ENCODE measurements at places on chromosomes 5 and 9. TPM values are rescaled to one million over a fixed set of nuclear protein-coding genes. Genes with fewer than 3 reads are reported as not detected.
A peak's percentile ranks its signal among the peaks of the same experiment; 100 is the strongest.

DNA sequence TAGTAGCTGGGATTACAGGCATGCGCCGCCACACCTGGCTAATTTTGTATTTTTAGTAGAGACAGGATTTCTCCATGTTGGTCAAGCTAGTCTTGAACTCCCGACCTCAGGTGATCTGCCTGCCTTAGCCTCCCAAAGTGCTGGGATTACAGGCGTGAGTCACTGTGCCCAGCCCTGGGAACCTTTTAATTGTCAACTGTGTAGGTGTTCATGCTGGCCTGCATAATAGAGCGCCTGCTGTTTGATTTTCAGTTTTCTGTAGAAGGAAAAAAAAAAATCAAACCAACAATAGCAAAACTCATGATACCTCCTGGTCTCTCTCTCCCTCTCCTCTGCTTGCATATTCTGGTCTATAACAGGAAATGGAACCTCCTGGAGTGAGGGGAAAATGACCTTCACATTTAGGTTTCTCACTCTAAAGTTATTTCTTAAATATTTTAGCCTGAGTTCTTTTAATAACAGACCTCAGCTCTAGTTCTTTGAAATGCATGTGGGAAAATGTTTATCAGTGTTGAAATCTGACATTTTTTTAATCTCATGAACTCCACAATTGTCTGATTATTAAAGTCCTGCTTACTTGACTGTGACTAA lies 51.7 kb downstream of the EXOSC2 start:
- no peak for DNase-seq

The PDGFRB gene
- 0.14 TPM for total RNA-seq

GRCh38 chr5:79259810-79260209 lies 23.9 kb downstream of the JMY start:
- DNase-seq = no peak

DNA sequence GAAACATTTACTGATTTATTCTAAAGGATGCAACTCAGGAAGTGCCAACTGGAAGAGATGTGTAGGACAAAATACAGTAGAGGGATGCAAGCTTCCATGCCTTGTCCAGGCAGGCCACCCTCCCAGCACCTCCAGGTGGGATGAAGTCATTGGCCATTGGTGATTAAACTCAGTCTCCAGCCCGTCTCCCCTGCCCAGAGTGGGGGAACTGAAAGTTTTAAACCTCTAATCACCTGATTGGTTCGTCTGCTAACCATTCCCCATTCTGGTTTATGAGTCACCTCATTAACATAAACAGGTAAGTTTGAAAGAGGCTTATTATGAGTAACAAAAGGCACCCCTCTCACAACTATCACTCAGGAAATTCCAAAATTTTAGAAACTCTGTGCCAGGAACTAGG lies 8.1 kb downstream of the TNFAIP8 start:
- no peak for DNase-seq

- DNase-seq = no peak
Measured at GRCh38 chr5:117333011-117333410, 758.4 kb upstream of the SEMA6A start.

The FLT4 gene
- total RNA-seq = 1.5 TPM

- DNase-seq = peak; percentile 74
Measured at GRCh38 chr9:107750741-107751566, 261.4 kb upstream of the KLF4 start.

- no peak for DNase-seq
Measured at GRCh38 chr5:132556153-132556762, 519 bp upstream of the RAD50 start.

DNA sequence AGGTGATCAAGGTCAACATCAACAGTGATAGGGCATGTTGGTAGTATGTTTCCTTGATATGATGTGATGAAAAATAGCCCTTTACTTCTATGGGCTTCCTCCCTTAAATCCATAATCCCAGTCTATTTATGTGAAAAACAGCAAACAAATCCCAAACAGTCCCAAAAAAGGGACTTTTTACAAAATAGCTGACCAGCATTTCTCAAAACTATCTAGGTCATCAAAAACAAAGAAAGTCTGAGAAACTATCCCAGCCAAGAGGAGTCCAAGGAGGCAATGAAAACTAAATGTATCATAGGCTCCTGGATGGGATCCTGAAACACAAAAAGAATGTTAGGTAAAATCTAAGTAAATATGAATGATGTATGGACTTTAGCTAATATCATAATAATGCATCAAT lies 71.2 kb downstream of the MARCHF3 start:
- no peak for DNase-seq

The PHPT1 gene
- 150 TPM for total RNA-seq

DNA sequence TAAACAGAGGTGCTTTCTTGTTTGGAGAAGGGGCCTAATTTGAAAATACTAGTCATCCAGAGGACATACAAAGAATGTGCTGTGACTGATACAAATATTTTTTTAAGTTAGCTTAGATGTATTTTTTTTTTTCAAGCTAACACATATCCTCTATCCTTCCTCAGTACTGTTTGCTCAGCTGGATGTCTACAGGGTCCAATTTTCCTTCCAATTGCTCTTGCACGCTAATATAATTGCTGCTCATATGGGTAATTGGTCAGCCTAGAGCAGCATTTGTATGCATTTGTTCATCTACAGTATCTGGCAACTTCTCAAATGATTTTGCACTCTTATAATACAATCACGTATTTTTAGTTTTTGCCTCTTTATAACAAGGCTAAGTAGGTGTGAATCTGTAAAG lies 84.7 kb downstream of the ZDHHC21 start:
- DNase-seq = no peak

- DNase-seq = no peak
Measured at GRCh38 chr5:131381021-131381420, 117.2 kb downstream of the CDC42SE2 start.

- no peak for DNase-seq
Measured at GRCh38 chr5:5483880-5484598, 61.6 kb downstream of the ICE1 start.

The CMBL gene
- 6.1 TPM for total RNA-seq

The NUTM2G gene
- total RNA-seq = not detected

GRCh38 chr5:172501708-172502320 lies 47.5 kb upstream of the SH3PXD2B start:
- no peak for DNase-seq

DNA sequence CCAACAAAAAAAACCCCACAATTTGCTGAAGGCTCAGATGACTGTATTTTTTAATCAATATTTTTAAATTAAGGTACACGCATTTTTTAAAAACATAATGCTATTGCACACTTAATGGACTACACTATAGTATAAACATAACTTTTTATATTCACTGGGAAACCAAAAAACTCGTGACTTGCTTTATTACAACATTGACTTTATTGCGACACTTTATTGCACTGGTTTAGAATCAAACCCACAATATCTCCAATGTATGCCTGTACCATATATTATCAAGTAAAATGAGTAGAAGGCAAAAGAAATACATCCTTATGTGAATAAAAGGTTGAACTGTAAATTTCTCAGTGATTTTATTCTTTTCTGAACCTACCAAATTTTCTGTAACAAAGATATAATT lies 53.7 kb downstream of the RICTOR start:
- no peak for DNase-seq

The NSMF gene
- total RNA-seq = 20.6 TPM

The PDE6A gene
- not detected for total RNA-seq

- DNase-seq = no peak
Measured at GRCh38 chr5:21085791-21086190, 1097.8 kb upstream of the CDH18 start.

The TERT gene
- 0.07 TPM for total RNA-seq

The PTPRD gene
- total RNA-seq = 0.60 TPM

- DNase-seq = no peak
Measured at GRCh38 chr9:107992271-107992670, 502.7 kb upstream of the KLF4 start.

The ENG gene
- 46.5 TPM for total RNA-seq

DNA sequence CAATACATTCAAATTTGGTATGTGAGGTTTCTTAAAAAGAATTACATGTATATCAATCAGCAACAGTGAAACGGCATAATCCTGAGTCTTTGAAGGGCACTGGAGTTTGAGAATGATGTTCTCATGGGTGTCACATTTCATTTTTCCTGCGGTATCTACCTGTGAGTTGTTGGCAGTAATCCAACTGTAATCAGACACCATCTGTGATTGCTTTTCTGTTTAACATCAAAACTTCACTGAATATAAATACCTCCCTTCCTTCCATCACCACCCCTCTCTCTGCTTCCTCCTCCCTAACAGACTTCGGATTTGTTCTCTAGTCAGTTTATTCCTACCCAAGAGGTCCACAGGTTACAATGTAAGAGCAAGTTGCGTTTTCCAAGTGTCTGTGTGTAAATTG lies 275.2 kb upstream of the PCSK5 start:
- DNase-seq = no peak

The FOXD4L3 gene
- not detected for total RNA-seq

The DENND1A gene
- 11.7 TPM for total RNA-seq

The SOX30 gene
- not detected for total RNA-seq

The SGCD gene
- total RNA-seq = not detected

- DNase-seq = no peak
Measured at GRCh38 chr9:82599336-82599949, 463.5 kb downstream of the RASEF start.

The PLCXD3 gene
- total RNA-seq = 3.3 TPM

The SPATA31E1 gene
- total RNA-seq = not detected

DNA sequence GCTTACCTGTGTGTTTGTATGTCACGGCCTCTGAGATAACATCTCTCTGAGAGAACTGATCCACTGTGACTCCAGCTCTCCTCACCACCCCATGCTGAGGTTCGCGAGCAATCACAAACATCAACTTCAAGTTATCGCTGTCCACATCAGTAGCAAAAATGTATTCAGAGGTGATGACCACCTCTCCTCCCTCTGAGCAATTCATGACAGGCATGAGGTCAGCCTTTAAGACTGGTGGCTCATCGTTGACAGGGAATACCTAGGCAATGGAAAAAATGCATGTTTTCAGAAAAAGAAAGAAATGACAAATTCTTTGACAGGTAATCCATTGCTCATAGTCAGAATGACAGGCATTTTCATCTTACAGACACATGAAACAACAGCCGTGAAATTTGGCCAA lies 90.3 kb upstream of the CER1 start:
- DNase-seq = no peak

DNA sequence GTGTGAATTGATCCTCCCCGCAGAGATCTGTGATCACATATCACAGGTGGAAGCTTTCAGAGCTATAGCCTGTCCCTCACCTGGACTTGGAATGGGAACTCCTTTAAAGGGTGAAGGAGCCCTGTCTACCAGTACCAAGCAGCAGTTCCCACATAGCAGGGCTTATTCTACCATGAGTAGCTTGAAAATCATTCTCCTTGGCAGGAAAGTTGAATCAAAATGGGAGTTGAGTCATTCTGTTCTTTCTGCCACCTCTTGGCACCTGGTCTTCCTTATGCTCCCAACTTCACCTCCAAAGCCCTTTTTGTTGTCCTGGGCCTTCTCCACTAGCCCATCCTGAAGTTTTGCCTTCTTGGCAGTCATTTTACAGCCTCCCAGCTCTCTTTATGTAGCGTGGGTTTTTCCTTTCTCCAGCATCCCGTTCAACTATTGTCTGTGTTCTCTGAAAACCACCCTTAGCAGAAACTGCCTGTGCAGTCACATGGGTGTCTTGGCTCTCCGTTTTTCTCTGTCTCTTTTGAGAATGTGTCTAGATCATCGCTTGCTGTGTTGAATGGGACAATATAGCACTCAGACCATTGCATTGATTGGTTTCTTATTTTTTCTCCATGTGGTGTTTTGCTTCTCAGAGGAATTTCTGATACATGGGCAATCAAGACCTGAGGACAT lies 222.2 kb downstream of the AOPEP start:
- no peak for DNase-seq

DNA sequence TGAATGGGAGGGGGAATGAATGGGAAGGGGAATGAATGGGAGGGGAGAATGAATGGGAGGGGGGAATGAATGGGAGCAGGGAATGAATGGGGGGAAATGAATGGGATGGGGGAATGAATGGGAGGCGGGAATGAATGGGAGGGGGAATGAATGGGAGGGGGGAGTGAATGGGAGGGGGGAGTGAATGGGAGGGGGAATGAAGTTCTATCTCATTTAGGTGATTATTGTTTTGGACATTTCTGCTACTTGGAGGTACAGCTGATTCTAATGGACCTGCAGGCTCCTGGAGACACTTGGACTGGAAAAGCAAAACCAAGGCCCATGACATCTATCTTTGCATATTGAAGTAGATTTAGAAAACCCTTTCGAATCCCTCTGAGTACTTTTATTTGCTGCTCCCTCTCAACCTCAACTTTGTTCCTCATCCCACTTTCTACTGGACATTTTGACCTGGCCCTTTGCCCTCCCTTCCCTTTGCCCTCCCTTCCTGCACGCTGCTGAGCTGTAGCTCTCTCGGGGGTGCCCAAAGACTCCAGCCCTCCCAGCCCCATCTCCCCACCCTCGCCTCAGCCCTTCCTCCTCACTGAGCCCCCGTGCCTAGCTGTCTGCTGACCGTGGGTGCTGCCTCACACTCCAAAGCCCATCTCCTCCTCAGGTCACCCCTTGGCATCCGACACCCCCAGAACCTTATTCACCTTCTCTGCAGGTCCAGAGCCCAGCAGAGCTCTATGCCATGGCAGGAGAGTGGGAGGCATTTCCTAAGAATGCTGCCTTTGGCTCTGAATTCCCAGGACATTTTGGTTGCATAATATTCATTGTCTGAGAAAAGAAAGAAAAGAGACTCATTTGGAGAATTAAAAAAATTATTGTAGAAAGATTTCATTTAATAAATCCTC lies 19.9 kb upstream of the LPCAT1 start:
- no peak for DNase-seq

DNA sequence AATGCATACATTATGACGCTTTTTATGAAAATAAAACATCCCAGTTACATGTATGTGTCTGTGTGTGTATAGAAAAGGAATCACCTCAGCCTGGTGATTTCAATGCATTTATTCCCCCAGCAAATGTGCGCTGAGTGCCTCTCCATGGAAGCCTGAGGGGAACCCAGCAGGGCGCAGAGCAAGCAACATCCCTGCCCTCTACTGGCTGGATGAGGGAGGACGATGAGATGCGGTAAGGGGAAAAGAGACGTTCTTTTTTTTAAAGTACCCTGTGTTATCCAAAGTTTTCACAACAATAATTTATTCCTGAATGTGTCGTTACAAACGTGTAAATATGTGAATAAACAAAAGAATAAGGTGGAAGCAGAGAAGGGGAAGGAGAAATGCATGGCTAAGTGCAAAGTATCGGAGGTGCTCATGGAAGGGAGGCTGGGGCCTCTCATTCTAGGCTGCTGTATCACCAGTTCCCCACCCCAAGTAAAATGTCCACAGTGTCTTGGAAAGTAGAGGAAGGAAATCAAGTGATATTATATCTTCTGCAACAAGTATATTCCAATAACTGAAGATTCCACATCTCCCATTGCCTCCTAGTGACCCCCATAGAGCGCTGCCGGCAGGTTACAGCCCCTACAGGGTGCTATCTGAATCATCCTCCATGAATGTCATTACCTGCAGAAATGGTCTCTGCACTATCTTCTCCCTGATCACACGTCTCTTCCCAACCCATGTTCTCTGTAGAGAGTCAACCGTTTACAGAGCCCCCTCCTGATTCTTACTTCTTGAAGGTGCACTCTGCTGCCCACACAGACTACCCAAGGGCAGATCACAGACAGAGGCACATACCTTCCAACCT lies 13.0 kb upstream of the ABLIM3 start:
- no peak for DNase-seq

GRCh38 chr5:645421-645820 lies 33.3 kb downstream of the CEP72 start:
- no peak for DNase-seq

The WWC1 gene
- total RNA-seq = 0.33 TPM

Measured in pulmonary artery endothelial cell (primary cell).